ENCODE measurements at places on chromosomes 11 and 22.

DNA sequence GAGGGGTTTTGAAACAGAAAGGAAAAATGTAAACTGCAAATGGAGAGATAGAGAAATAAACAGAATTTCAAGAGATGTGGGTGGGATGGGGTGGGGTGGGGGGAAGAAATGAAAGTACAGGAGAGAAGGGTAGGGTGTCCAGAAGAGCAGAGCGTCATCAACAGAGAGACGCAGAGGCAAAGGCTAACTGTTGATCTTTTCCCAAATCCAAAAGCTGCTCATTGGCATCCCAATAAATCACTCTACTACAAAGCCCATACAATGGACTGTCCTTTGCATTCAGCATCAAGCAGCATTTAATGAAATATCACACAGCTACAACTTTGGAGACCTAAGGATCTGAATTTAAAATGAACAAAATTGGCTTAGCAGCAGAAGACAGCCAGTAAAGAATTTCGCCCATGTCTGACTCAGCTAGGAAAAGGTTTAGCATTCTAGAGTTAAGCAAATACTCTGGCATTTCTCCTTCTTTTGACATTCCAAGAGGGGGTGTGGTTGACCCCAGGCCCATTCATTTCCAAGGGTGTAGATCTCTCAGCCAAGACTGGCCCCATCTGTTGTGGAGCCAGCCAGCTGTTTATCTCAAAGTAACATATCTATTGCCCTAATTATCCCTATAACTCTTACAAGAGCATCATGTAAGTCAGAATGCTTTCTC, 1.5 kb downstream of the RAB30 start:
- DNase-seq: no peak

DNA sequence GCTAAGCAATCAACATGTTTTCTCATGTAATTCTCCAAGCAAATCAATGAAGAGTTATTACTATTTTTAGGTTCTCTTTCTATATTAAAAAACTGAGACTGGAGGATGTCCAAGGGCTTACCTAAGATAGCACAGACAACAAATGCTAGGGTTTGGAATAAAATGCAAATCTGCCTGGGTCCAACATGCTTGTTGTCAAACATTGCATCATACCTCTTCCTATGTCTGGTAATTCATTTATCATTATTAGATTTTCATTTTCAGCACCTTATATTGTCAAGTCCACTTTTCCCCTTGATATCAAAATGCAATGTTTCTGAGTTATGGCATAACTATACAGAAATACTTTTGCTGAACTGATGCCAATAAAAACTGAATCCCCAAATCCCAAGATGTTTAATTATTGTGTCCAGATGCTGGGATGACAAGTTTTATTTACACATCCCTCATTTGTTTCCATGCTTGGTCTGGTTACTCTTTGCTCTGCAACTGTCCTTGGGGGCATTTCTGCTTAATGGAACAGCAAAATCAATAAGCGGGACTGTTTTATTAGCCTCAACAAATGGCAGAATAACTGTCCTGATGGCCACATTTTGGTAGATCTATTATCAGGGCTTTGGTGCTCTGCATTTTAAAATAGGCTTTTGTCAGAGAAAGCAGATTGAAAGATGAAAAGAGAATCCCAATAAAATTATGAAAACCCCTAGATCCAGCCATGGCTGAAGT, 86.0 kb downstream of the C11orf87 start:
- no peak for DNase-seq

- no peak for DNase-seq
These were observed 15.4 kb downstream of the DDX10 start for GRCh38 chr11:108680271-108680670.

- DNase-seq: no peak
These were observed 802 bp downstream of the SYT13 start for GRCh38 chr11:45285250-45285828.

DNA sequence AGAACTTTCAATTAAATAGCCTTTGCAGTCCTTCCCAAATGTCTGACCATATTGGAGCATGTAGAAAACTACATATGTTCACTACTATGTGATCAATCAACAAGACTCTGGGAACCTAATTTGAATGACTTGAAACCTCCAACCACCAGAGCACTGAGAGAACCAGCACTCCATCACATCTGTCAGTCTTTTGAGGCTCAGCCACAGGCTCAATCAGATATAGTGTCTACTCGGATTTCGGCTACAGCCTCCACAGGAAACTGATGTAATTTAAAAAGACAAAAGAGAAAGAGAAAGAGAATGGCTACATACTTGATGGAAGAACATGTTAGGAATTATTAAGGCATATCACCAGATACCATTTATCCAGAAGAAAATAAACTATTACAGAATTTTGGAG, 859.0 kb downstream of the FAM181B start:
- DNase-seq: no peak

GRCh38 chr11:46639197-46639839, 22.0 kb downstream of the ATG13 start:
- no peak for DNase-seq

GRCh38 chr11:83521647-83522596, 235.8 kb upstream of the CCDC90B start:
- peak; percentile 50 for DNase-seq

DNA sequence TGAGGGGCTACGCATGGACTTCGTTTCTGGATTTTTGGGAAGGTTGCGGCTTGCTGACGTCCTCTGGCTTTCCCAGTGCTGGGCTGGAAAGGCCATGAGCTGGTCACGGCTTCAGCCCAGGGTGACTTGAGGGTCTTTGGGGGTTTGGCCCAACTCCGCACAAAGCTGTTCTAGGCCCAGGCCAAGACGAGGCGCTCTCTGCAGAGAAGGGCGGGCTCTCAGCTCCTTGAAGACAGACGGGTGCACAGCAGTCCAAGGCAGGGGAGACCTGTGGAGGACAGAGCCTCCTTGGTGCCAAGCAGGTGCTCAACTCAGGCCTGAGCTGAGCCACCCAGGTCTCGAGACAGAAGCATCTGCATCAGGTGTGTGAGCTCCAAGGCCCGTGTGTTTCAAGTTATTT, 1003.7 kb downstream of the BRD1 start:
- no peak for DNase-seq

GRCh38 chr11:90916706-90917105, 693.9 kb upstream of the CHORDC1 start:
- no peak for DNase-seq

GRCh38 chr11:113518716-113519495, 43.7 kb upstream of the DRD2 start:
- no peak for DNase-seq

DNA sequence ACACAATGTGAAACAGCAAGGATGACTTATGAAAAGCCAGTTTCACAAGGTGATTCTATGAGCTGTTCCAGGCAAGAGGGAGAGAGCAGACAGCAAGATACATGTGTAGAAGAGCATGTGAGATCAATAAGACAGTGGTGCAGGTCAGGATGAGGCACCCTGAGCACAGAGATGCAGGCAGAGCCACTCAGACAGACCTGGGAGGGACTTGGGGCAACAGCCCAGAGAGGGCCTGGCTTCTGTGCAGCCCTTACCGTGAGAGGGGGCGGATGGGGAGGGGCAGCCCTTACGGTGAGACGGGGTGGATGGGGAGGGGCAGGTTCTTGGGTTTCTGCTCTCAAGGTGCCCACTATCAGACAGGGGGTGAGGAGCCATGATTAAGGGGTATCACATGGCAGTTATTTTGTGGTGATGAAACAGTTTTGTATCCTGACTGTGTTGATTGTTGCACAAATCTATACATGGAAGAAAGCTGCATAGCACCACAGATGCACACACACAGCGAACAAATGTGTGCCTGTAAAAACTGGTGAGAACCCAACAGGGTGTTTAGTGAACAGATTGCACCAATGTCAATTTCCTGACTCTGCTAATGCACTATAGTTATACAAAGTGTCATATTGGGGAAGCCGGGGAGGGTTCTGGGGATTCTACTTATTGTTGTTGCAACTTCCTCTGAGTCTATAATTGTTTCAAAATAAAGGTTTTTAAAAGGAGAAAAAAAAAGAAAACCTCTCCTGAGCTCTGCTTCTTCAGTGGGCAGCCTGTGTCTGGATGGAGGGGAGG, 5.2 kb upstream of the C22orf42 start:
- no peak for DNase-seq

GRCh38 chr11:22775248-22775647, 54.4 kb downstream of the SVIP start:
- DNase-seq: no peak

GRCh38 chr11:69058511-69059270, 10.0 kb downstream of the TPCN2 start:
- DNase-seq: no peak

DNA sequence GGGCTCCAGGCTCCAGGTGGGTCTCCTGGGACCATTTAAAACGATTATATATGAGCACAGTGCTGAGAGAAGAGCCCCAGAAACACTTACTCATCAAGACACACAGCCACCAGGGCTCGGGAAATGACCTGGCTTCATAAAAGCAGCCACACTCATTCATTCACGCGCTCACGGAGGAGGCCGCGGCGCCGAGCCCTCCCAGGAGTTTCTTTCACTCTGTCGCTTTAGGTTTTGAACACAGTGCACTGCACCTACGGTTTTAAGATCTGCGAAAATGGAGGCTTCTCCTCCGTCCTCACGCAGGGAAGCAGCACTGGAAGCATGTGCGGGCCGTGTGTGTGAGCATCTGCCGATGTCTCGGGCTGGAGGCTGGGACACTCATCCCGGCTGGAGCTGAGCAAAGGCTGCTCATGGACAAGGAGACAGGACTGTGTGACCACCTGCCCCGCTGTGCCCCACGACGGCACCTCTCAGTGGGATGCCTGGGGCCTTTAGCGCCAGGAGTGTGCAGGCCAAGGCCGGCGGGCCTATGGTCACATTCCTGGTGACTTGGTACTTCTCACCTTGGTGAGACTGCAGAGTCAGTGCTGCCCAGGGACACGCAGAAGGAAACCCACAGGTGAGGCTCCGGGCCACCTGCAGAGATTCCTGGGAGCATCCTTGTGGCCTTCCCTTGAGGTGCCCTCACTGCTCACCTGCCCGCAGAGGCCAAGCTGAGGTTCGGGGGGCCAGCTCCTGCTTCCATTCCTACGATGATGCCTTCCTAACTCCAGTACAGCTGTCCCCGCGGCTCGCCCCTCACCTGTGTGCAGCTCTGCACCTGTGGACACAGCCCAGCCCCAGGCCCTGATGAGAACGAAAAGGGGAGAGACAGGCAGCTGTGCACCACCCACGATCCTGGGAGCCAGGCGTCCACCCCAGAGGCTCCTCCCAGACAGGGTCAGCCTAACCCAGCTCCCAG, 872.0 kb downstream of the BRD1 start:
- no peak for DNase-seq

- peak; percentile 87 for DNase-seq
These were observed at the start of gene IL17RA for GRCh38 chr22:17084554-17085276. Gene IL17RA (plus strand): TSS chr22:17085000. CDS start chr22:17085092, 92 bp downstream.

Measured in BE2C (cell line).